ENCODE measurements at places on chromosomes 3 and 15.

DNA sequence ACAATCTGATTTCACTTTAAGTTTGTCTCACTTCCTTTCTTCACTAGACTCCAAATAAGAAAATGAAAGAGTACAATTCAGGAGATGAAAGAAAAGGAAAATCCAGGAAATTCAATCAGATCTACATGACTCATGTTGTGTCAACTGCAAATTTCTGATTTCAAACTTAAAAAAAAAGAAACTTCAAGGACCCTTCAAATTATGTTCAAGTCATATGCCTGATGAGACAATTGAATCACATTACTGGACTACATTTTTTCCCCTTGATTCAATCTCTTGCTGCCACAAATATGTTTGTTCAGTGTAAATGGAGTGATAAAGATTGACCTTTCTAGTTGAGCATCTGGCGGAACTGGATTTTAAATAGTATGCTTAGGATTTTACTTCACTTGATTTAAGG lies 37.4 kb downstream of the FRMD5 start:
- DNase-seq = no peak

DNA sequence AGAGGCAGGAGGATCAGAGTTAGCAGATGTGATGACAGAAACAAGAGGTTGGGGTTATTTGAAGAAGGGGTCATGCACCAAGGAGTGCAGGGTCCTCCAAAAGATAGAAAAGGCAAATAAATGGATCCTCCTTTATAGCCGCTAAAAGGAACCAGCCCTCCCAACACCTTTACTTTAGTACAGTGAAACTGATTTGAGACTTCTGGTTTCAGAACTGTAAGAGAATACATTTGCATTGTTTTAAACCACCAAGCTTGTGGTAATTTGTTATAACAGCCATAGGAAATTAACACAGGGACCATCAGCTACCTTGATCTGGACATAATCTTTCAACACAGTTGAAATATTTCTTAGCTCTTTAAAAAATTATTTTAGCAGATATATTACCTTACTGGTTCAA lies 166.6 kb downstream of the TIGIT start:
- no peak for DNase-seq

GRCh38 chr3:191434024-191434423 lies 26.9 kb upstream of the PYDC2 start:
- no peak for DNase-seq

DNA sequence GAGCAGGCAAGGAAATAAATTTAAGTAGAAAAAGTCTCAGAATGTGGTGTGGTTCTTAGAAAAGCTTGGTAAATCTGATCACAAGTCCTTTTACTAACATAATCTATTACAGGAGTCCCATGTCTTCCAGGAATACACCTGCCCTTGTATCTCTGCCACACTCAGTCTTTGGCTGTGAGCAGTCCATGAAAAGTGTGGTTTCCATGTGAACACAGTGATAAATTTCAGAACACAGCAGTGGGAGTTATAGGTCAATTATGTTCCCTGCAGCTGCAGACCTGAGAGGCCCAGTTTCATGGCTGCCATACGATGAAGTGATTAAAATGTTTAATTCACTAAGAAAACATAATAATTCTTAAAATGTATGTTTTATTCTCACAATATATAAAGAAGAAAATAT lies 366.9 kb upstream of the STAC start:
- DNase-seq = no peak

- DNase-seq = no peak
These were observed 150.4 kb upstream of the ADAMTS9 start for GRCh38 chr3:64837986-64838735.

DNA sequence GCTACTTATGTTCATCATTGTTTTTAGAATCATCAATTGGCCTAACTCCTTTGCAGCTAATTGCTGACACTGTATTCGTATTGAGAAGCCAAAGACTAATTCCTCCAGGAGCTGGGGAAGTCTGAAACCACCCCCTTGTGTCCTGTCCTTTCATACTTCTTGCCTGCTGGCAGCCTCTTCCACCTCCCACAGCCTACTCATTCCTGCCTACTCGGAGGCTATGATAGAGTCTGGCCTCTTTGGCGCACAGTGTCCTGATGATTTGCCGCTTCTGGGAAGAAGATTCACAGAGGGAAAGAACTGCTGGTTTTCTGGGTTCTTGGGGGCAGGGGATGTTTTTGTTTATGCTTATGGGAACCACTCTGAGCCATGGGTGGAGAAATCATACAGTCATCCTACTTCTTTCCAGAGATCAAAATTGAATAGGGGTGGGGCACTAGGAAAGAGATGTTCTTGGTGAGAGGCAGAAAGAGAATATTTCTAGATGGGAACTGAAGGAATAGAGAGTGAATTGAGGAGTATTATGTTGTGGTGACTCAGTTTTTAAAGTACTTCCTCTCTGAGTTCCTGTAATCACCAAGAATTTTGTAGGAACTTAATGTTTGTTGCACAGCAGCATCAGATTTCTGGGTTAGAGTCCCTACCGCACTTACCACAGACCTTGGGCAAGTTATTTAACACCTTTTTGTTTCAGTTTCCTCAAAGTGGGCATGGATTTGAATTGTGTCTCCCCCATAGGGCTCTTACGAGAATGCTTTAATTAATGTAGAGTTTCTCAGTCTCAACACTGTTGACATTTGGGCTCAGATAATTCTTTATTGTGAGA lies 22.1 kb upstream of the SCAANT1 start:
- DNase-seq = no peak

GRCh38 chr3:94303266-94303665 lies 240.4 kb downstream of the NSUN3 start:
- DNase-seq = no peak

DNA sequence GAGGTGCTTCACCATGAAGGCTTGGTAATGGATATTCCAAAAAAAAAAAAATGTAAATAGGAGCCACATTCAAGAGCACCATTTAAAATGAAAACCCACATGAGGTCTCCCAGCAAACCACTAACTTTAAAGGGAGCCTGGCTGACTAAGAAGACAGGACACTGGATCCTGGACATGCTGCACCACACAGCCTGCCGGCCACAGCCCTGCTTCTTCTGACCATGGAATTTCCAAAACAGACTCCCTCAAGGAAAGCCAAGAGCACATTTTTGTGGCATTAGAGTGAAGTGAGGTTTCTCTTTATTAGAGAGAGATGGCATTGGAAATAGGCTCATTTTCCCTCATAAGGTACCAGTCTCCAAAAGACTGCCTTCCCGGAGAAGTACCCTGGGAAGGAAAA lies 113.9 kb downstream of the RORA start:
- no peak for DNase-seq

GRCh38 chr3:171508206-171508605 lies 48.0 kb upstream of the TNIK start:
- DNase-seq = no peak

DNA sequence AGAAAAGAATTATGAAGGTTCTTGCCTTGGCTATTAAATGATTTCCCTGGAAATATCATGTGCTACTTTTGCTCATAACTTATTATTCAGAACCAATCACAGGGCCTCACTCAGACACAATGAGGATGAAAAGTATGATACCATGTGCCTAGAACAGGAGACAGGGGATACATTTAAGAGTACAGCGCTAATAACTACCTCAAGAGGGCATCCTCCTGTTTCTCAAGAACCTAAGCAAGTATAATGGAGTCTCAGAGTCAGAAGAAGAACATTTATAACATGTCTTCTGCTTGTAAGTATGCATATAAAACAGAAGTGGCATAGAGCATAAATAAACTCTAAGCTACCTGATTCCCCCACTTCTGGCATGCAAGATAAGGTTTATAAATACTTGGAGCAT lies 125.4 kb upstream of the MME start:
- no peak for DNase-seq

DNA sequence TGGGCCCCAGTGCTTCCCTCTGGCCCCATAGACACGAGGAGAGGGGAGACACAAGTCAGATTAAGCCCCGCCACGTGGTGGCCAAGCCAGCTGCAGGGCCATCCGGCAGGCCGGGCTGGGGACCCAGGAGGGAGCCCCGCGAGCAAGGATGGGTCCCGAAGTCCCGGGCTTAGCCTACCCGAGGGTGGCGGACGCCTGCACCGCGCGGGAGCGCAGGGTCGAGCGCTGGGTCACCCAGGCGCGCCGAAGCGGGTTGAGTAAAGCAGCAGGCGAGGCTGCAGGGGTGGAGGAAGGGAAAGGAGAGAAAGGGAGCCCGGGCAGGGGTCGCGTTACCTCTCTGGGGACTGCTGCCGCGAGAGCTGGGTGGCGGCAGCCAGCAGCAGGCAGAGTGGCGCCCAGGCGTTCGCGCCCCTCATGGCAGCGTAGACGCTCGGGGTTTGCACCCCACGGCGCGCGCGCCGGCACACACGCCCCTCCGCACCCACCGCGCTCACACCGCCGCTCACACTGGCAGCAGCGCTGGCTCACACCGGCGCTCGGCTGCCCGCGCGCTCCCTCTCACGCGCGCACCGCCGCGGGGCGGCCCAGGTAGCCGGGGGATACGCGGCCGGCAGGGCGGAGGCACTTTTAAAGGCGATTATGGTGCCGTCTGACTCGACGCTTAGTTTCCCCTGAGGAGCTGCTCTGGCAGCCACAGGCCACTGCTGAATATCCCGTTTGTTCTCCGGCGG lies at the start of gene PCOLCE2:
PCOLCE2 (minus strand) TSS at position 603 of the 731 bp plus-strand sequence; CDS start at position 416, 187 bp downstream.
- DNase-seq = no peak

DNA sequence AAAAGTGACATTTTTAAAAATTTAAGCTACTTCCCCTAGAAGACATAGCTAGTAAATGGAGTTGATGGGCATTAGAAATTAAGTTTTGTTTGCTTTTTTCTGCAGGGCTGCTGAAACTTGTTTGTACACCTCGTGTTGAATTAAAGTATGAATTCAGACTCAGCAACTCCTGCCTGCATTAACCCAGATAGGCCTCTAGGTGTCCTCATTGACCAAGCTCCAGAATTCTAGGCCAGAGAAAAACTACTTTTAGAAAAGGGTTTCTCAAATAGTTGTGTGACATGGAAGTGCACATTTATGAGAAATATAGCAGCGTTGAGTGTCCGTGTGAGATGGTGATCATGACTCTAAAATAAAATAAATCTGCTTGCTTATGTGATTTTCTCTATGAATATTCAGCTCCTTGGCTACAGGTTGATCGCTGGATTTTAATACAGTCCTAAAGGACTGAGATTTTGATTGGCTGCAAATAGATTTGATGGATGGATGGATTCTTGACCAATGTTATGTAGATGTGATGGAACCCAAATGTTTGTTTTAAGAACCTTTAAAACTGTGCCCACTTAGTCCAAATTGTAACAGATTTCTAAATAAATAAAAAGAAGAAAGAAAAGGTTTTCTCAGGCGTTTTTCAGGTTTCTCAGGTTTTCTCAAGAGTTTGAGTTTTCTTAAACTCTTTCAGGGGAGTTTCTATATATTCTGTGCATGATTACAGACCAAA lies 39.4 kb upstream of the LMOD3 start:
- peak; percentile 1 for DNase-seq

DNA sequence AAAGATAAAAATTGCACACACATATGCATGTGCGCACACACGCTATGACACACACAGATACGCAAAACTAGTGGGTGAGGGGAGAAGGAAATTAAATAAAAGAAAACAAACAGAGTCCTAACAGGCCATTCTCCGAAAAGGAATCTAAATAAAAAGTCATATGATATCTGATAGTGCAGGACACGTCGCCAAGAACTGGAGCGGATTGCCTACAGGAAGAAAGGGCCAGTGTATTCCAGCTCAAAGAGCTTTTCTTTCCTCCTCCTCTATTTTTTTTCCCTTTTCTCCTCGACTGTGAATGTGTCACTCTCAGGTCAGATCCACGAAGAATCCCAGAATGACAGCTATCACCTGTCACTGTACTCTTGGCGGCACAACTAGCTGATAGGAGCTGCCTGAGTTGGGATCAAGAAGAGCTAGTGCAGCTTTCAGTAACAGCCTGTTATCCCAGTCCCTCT lies 157.8 kb downstream of the TIGIT start:
- DNase-seq = no peak

DNA sequence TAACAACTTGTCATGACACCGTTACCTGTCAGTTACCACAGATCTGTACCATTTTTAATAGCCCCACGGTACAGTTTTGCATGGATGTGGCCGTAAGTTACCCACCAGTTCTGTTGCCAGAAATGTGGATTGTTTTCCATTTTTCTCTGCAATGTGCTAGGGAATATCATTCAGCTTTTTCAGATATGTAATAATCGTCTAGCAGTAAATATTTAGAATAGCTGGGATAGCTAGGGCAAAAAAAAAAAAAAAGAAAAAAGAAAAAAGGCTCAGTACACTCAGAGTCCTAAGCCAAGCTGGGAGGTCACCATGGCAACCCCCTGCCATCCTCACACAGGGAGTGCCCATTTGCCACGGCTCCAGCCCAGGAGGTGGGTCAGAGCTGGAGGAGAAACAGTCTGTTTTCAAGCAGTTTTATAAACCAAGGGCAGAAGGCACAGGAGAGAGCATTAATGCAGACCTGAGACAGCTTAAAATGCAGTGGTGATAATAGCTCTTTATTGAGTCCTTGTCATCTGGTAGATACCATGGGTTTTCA lies 25.2 kb downstream of the PAQR5 start:
- no peak for DNase-seq

DNA sequence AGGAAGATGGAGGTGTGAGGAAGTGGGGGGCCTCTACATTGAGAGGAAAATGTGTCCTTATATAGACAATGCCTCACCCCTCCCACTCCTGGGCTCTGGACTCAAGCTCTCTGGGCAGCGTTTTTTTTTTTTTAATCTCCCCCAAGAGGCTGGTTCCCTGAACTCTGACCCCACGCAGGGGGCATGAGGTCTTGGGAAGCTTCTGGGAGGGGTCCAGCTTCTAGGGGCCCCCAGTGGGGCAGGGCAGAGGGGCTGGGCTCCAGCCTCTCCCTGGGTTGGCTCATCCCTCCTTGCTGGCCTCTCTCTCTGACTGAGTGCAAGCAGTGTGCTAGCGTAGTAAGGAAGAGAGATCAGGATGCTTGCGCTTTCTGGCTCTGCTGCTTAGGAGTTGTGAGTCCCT lies 101.4 kb upstream of the HACD2 start:
- DNase-seq = no peak

- DNase-seq = no peak
These were observed 73.0 kb upstream of the TPM1 start for GRCh38 chr15:62969442-62970089.

GRCh38 chr3:183198939-183199338 lies 36.4 kb upstream of the LAMP3 start:
- no peak for DNase-seq

- no peak for DNase-seq
These were observed 12.6 kb downstream of the HAPLN3 start for GRCh38 chr15:88882785-88883184.

DNA sequence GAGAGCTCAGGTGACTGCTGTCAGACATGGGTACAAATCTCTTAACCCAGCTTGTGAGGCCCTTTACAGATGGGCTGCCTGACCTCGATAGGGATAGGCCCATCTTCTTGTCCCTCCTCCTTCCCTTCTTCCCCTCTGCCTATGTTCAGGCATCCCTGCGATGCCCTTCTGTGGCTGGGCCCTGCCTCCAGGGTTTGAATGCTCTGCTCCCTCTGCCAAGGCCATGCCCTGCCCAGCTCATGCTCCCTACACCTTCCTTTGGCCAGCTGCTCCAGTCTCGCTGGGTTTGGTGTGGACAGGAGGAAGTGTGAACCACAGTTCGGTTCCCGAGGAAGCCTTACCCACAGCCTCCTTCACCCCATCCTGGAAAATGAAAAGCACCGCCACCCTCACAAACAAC lies 4.3 kb downstream of the FYCO1 start:
- no peak for DNase-seq

GRCh38 chr15:66180531-66181097 lies 72.9 kb downstream of the MEGF11 start:
- DNase-seq = no peak

- no peak for DNase-seq
These were observed 973.8 kb downstream of the ROBO2 start for GRCh38 chr3:78013653-78014052.

GRCh38 chr3:167862104-167862730 lies 126.7 kb downstream of the SERPINI1 start:
- DNase-seq = no peak

- no peak for DNase-seq
These were observed 2.5 kb downstream of the TMEM266 start for GRCh38 chr15:76062286-76062685.
